ENCODE measurements at places on chromosomes 3 and 15. TPM values are rescaled to one million over a fixed set of nuclear protein-coding genes. Genes with fewer than 3 reads are reported as not detected.
A peak's percentile ranks its signal among the peaks of the same experiment; 100 is the strongest.

DNA sequence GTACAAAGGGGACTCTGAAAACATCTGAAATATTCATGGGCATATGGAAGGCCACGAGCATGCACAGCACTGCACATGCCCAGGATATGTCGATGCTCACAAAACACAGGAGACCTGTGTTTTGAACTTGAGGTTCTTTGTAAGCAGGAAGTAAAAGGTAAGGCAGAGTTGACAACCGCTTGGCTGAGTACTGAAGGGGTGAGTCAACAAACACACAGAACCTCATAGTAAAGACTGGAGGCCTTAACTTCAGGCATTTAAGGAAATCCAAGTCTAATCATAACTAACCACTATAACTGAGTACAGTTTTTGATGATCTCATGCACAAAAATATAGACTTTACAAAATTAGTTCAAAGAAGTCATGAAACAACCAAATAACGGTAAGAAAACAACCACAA, 80.6 kb downstream of the MYO9A start:
- DNase-seq = no peak

GRCh38 chr15:55222588-55222987, 25.8 kb upstream of the RSL24D1 start:
- DNase-seq = no peak

DNA sequence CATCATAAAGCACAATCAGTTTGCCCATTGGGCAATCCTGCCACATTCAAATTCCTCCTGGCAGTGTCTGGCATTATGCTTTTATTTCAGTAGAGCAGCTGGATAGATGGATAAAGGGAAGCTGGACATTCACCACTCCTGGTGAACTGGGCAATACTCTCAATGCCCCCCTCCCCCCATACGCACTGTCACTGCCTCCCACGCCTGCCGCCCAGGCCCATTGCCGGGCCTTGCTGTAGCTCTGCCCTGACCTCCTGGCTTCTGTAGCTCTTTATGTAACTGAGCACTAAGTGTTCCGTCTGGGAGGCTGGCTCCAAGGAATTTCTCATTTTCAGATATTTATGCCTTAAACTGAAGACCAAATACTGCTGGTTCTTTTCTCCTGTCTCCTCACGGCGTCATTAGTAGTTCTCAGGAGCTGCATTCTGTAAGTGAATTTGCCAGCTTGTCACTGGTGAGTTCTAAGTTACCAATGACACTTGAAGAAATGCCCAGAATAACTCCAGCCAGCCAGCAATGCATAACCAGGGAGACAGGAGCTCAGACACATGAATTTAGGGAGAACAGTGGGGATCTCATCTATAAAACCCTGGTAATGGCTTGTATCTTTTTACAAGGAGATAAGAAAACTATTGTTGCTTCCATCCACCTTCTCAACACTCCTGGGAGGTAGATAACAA, 25.5 kb upstream of the RASGRF1 start:
- no peak for DNase-seq

- no peak for DNase-seq
Observed at GRCh38 chr3:58022490-58022889, 14.3 kb downstream of the FLNB start.

GRCh38 chr3:171173736-171174135, 147.2 kb upstream of the SLC2A2 start:
- DNase-seq = peak; percentile 32

DNA sequence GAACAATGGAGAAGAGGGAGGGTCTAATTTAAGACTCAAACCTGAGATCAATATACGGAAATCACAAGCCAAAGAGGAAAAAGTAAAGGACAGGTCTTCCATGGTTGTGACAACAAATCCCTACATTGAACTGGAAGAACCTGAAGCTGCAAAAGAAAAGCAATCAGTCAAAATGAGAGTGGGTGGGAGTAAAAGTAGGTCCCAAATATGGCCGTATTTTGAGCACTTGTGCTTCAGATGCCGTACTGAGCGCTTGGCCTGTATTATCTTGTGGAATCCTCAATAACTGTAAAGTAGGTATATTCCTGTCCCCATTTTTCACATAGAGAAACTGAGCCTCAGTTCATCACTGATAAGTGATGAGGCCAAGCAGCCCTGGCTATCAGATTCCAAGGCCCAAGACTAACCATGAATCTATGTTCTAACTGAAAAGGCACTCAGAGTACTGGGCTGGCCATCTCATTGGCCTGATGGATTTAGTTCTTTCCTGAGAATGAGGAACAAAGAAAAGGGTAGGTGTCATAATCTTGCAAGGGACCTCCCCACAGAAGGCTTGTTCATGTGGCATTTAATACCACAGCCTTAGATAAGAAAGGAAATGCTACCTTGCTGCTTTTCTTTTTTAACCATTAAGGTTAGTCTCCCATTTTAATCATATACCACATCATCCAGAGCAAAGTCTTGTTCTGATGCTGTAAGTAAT, 52.5 kb downstream of the LRRN1 start:
- DNase-seq = no peak

DNA sequence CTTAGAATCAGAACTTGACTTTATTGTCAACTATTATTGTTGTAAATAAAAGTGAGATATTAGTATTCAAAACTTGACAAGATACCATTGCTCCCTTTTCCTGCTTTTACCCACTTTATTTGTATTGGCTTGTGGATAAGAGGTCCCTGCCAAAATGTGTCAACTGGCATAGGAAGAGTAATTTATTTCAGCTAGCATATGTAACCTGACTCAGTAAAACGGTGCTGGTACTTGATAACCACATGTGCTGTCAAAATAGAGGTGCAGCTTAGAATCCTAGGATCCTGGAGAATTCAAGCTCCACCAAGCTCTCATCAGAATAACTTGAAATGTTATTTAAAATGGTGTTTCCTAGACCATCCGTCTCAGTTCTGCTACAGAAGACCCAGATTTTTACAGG, 90.2 kb upstream of the TGFBR2 start:
- no peak for DNase-seq

GRCh38 chr15:60652870-60653269, 173.9 kb upstream of the ICE2 start:
- DNase-seq = no peak

GRCh38 chr3:45730409-45731154, 41.4 kb downstream of the SACM1L start:
- no peak for DNase-seq

GRCh38 chr3:38985581-38985980, 66.2 kb downstream of the SCN11A start:
- no peak for DNase-seq

- DNase-seq = no peak
Observed at GRCh38 chr15:63473999-63474809, 30.2 kb upstream of the USP3 start.

GRCh38 chr3:123072152-123072551, 5.3 kb downstream of the PDIA5 start:
- no peak for DNase-seq

GRCh38 chr3:12916159-12916558, 74.8 kb upstream of the RPL32 start:
- DNase-seq = no peak

DNA sequence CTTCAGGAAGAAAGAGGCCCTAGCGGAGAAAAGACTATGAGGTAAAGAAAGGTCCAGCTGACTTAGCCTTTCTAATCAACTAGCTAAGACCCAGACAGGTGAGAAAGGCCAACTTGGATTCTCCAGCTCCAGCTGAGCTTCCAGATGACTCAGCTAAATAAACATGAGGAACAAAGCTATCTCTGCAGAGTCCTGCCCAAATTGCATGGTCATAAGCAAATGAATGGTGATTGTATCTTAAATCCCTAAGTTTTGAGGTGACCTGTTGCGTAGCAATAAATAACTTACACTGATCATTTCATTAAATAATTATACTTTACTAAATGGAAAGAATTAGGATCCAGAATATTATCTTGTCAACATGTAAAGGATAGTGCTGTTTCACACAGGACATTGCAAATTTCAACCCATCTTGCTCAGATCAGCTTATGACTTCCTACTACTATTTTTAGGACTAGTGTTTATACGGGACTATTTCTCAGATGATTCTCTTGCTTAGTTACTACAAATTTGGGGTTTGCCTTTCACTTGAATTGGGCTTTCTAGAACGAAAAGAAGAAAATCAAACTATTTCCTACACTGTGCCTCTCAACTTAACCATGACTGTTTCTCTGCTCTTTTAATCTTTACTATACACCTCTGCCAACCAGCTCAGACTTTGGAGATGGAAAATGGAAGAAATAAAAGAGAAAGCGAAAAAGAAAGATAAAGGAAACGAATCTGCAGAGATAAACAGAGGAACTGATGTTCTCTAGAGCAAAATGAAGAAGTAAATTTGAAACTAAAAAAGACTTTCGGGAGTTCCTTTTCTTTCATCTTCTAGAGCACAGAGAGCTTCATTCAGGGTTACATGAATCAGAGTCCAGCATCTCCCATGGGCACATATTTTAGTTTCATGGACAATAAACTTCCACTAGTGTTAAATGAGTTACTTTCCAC, 6.6 kb upstream of the ADGRG7 start:
- DNase-seq = no peak

DNA sequence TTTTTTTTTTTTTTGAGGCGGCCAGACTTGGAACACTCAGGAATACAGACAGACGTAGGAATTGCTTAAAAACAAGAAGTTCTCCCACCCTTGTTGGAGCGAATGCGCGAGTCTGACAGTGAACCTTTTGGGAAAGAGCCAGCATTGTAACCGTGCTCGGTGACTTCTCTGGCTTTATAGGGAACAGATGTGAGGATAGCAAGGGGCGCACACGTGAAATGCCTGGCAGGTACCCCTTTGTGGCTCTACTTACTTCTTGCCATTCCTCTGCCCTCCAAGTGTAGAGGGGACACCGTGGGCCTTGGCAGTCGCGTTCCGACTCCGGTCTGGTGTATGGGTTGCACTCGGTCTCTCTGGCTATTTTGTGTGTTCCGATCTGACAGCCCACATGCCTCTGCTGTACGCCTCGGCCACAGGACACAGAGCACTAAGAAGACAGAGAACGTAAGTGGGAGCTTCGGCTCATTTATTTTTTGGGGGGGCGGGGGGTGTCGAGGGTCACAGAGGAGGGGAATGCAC, 126.4 kb downstream of the ADAMTS9 start:
- DNase-seq = no peak

DNA sequence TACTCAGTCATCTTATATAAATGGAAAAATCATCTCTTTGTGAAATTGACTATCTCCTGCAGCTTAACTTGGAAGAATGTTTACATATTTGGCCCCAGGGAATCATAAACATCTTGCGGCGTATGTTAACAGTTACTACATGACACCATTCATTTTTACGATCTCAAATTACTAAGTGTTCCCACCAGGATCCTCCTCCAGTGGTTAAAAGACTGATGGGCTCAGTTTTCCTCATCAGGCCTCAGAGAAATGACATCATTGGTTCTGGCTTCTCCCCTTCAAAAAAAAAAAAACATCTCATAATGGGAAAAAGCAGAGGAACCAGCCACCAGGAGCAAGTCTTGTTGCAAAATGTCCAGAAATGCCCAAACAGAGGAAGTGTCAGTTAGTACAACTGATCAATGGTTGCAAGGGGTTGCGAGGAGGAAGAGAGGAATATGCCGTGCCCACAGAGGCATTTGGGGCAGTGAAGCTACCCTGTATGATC, 70.5 kb upstream of the LIPC start:
- no peak for DNase-seq

DNA sequence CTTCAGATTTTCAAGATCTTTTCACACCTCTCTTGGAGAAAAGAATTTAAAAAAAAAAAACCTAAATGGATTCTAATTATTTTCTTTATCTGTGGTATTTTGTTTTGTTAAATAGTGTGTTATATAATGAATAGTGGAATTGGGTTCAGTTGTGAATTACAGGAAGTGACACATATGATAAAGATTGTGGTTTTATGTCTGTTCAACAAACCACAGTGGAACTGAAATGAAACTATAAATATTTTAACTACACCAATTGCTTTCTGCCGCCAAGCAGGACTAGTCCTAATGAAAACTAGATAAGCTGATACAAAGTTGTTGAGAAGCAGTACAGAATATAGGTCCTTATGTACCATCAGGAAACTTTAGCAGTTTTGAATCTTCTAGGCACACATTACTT, 121.6 kb downstream of the UBE2E2 start:
- no peak for DNase-seq

GRCh38 chr15:77644543-77645247, 12.0 kb upstream of the LINGO1 start:
- DNase-seq = no peak

GRCh38 chr3:100370756-100371155, 30.1 kb downstream of the TOMM70 start:
- no peak for DNase-seq

GRCh38 chr3:47614788-47615187, 36.1 kb upstream of the CSPG5 start:
- DNase-seq = no peak

Gene EOMES
- 0.17 TPM for total RNA-seq

Gene CASR
- total RNA-seq = not detected

Gene SLC9A9
- 5.6 TPM for total RNA-seq

Gene NDUFB4
- total RNA-seq = 645 TPM

Gene EOGT
- 17.1 TPM for total RNA-seq

Gene CLDN18
- total RNA-seq = not detected

Gene GABRR3
- total RNA-seq = not detected

Gene OXSM
- total RNA-seq = 15.5 TPM

Gene OR5K2
- not detected for total RNA-seq
